Stimulated activated CD4-positive, alpha-beta T cell treated with anti-CD3 and anti-CD28 coated beads, TNF-alpha, amount 100 ng/mL, for 24 hours (primary cell): ENCODE measurements at places on chromosomes 5 and 9.

- DNase-seq: no peak
Observed at GRCh38 chr5:156475182-156476157, 148.5 kb downstream of the SGCD start.

- DNase-seq: no peak
Observed at GRCh38 chr5:139141446-139142204, 56.5 kb downstream of the SIL1 start.

- DNase-seq: no peak
Observed at GRCh38 chr5:66561256-66561990, 34.8 kb upstream of the MAST4 start.

DNA sequence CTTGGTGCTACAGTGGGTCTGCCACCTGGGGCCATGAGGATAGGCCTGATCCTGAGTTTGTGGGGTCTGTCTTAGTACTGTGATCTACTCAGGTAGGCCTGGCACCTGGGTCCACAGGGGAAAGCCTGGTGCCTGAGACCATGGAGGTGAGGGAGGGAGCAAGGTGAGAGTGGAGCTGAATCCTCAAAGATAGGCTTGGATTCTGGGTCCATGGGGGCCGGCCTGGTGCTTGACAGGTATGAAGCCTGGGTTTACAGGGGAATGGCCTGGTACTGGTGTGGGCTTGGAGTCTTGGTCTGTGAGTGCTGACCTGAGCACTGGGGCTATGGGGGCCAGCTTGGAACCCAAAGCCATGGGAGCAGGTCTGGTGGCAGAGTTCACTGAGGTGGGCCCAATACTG lies 439.2 kb upstream of the SMARCA2 start:
- no peak for DNase-seq

GRCh38 chr5:91206734-91207133 lies 176.4 kb downstream of the ARRDC3 start:
- no peak for DNase-seq

DNA sequence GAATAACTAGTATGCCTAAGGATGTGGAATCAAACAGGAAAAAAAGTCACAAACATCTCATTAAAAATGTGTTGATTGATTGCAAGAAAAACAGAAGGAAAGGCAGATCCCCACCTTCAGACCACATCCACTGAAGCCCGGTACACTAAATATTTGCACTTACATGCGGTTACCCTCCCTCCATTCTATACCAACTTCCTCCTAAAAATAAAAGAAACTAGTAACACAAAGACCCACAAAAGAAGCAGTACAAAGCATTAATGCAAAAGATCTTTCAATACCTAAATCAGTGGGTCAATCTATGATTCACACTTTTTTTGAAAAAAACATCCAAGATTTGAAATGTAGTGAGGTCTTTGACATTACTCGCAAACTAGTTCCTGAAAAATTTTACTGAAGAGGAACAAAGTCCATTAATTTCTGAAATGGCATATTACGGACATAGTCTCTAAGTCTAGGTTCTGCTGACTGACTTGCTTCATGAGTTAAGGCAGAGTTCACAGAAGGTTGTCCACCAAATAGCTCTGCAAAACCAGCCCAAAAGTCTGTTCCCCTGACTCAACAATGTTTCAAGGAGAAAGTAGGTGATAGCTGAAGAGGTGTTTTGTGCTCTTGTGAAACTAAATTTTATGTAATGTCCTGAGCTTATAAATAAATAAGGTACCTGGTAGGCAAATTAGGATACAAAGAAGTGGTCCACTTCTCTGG lies 100.7 kb downstream of the PAM start:
- no peak for DNase-seq

- no peak for DNase-seq
Observed at GRCh38 chr9:4820168-4820567, 27.4 kb downstream of the RCL1 start.

DNA sequence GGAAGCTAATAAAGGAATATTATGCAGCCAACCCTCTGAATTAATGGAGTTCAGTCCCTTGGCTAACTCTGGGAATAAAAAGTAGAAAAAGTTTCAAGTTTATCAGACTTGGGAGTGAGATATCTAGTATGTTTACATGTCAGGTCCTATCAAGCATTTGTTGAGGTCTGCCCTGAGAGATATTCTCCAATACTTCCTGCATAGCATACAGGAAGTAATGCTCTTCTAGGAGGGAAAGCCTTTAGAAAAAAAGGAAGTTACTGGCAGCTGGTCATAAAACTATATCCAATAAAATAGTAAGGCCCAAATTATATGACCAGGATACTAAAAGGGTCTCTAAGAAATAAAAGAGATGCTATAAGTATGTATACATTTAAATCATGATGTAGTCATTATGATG lies 594.1 kb upstream of the FTMT start:
- DNase-seq: no peak

GRCh38 chr5:100518377-100518776 lies 16.8 kb upstream of the FAM174A start:
- DNase-seq: no peak

- DNase-seq: no peak
Observed at GRCh38 chr9:98290411-98290810, 35.0 kb upstream of the TBC1D2 start.

- no peak for DNase-seq
Observed at GRCh38 chr9:121253821-121254501, 14.0 kb upstream of the GSN start.

GRCh38 chr9:71916834-71917534 lies 5.5 kb downstream of the C9orf85 start:
- DNase-seq: no peak

DNA sequence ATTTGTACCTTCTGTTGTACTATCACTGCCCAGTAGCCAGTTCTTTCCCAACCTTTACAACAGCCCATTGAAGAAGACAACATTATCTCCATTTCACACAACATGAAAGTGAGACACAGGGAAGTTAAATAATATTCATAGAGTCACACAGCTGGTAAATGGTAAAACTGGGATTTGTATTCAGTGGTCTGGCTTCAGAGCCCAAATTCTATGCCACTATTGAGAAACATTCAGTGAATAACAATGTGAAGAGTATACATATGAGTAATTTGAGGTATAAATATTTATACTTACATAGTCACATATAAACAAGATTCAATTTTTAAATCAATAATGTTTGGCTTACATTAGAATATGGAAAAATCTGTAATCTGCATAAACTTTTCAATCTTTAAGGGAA lies 13.8 kb downstream of the SMIM15 start:
- DNase-seq: no peak

GRCh38 chr5:54325272-54325609 lies 14.9 kb upstream of the ARL15 start:
- DNase-seq: no peak

- DNase-seq: no peak
Observed at GRCh38 chr5:131530706-131531331, 104.2 kb downstream of the RAPGEF6 start.

GRCh38 chr9:104969116-104969515 lies 41.2 kb upstream of the ABCA1 start:
- DNase-seq: no peak

GRCh38 chr9:122807271-122807900 lies 7.5 kb downstream of the OR1K1 start:
- DNase-seq: peak; percentile 48

DNA sequence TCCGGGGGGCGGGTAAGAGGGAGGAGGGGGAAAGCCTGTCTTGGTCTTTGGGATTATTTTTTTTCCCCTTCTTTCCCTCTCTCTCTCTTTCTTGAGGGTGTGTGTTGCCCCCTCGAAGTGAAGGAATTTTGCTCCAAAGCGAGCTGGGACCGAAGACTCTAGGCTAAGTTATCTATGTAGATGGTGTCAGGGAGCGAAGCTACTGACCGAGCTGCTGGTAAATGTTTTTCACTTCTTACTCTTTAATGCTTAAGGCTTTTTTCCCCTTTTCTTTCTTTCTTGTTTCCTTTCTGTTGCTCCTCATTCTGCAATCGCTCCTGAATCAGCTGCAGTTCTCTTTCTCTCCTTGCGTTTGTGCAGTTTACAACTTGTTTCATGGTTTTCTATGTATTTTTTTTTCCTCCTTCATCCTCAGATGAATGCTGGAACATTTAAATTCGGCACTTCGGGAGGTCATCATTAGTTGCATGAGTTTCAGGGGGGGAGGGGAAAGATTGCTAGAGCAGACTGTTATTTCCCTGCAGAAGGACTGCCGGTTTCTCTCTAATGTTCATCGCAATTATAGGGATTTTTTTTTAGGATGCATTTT lies 1312.0 kb upstream of the WWC1 start:
- DNase-seq: no peak
